ENCODE measurements at places on chromosomes 2 and 18.

- no peak for DNase-seq
- H3K4me1 ChIP-seq, result no peaks in the 10 kb centered on the region
- no peak overlapping the region for H3K4me3 ChIP-seq
Measured at GRCh38 chr2:151498178-151498577, 88.5 kb downstream of the RIF1 start.

GRCh38 chr18:21293479-21293878 lies 51.4 kb downstream of the GREB1L start:
- no peaks in the 10 kb centered on the region for H3K27me3 ChIP-seq
- no peak for DNase-seq
- H3K36me3 ChIP-seq, result no peaks in the 10 kb centered on the region
- H3K4me1 ChIP-seq, result peaks cover 29% of the 10 kb centered on the region
- H3K4me3 ChIP-seq, result no peak overlapping the region

DNA sequence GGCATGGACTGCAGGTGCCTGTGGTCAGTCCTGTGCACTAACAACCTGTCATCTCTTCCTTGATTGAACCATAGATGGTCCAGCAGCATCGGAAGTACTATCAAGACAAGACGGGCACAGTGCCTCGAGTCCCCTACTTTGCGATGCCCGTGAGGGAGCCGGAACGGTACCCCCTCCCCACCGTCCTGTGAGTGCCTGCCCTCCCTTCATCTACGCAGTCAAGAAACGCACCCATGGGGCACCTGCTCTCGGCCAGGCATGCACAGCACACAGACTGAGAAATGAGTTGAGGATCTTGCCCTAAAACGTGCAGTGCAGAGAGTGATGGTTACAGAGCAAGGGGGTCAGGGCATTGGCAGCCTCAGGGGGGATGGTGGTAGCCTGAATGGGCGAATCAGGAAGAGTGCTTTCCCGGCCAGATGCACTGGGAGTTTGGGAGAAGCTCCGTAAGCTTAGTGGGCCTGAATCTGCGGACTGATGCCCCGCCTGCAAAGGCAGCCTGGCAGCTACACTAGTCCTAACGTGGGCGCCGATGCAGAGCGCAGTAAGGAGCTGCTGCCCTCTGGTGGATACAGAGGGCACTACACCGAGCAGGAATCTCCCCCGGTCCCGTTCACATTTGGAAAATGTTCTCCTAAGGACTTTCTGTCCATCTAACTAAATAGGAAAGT lies 63.6 kb downstream of the CIB4 start:
- no peaks in the 10 kb centered on the region for H3K27me3 ChIP-seq
- no peak overlapping the region for H3K27ac ChIP-seq
- peaks cover 9% of the 10 kb centered on the region for H3K4me1 ChIP-seq
- H3K36me3 ChIP-seq, result no peaks in the 10 kb centered on the region

GRCh38 chr2:203718087-203718486 lies 11.6 kb downstream of the CD28 start:
- no peaks in the 10 kb centered on the region for H3K27me3 ChIP-seq
- no peak overlapping the region for H3K27ac ChIP-seq
- no peak overlapping the region for H3K4me3 ChIP-seq
- no peaks in the 10 kb centered on the region for H3K36me3 ChIP-seq
- peaks cover 32% of the 10 kb centered on the region for H3K4me1 ChIP-seq
- no peak for DNase-seq

DNA sequence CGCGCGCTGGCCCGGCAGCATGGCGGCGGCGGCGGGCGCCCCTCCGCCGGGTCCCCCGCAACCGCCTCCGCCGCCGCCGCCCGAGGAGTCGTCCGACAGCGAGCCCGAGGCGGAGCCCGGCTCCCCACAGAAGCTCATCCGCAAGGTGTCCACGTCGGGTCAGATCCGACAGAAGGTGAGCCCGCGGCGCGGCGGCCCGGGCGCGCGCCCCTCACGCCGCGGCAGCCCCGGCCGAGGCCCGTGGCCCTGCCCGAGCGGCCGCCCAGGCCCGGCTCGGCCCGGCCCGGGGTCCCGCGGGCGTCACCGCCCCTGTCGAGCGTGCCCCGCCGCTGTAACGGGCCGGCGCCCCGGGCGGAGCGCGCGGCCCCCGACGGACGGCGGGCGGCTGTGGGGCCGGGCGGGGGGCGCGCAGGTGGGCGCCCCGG lies 218 bp downstream of the DGKD start:
- no peaks in the 10 kb centered on the region for H3K36me3 ChIP-seq
- H3K4me3 ChIP-seq, result peak overlapping the region; percentile 83
- H3K27ac ChIP-seq, result no peak overlapping the region
- H3K27me3 ChIP-seq, result no peaks in the 10 kb centered on the region
- DNase-seq, result no peak

GRCh38 chr2:198408171-198408570 lies 603.8 kb downstream of the PLCL1 start:
- H3K27ac ChIP-seq, result no peak overlapping the region
- no peak overlapping the region for H3K4me3 ChIP-seq
- H3K27me3 ChIP-seq, result no peaks in the 10 kb centered on the region

GRCh38 chr2:139720056-139720455 lies 939.9 kb upstream of the NXPH2 start:
- H3K4me3 ChIP-seq, result no peak overlapping the region
- H3K27ac ChIP-seq, result no peak overlapping the region
- H3K4me1 ChIP-seq, result no peaks in the 10 kb centered on the region
- H3K36me3 ChIP-seq, result no peaks in the 10 kb centered on the region
- no peak for DNase-seq
- H3K27me3 ChIP-seq, result no peaks in the 10 kb centered on the region

DNA sequence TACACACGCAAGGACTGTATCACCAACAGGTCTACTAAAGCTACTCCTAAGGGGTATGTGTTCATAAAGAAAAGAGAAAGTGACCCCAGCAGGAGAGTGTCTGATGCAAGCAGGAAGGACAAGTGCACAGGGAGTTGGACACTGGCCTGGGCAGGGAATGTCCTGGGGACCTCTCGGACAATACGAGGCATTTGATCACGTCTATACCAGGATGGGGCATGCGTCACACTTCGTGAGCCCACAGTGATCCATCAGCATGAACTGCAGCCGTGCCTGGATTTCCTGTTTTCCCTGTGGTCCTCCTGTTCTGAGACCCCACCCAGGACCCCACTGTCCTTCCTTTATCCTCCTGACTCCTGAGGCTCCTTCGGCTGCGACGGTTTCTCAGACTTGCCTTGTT lies 113.9 kb downstream of the HDAC4 start:
- no peak overlapping the region for H3K4me3 ChIP-seq
- DNase-seq, result no peak

DNA sequence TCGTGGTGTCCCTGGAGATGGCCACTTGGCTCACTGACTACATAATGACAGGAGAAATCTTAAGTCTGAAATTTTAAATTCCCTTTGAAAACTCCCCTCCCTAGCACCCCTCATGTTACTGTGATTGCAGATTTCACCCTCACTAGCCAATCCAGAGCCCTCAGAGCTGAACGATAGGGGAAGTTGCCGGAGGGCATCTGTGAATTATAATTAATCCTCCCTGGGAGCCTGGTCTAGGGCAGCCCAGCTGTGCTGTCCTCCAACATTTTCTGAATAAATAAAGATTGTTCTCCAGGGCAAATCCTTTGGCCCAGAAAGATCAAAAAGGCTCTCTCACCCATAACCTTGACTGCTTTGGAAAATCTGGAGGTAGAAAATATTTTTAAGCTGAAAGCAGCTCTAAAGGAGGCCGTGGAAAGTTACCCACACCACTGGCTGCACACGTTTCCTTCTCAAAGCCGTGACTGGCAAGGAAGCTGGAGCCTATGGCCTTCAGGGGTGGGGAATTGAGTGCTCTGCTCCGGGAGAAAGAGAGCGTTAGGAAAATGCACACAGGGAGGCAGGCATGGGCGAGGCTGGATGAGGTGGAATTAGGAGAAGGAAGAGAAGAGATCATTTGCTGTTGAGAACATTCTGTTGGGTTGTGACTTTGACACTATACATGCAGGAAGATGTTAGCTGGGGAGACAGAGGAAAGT lies 68.9 kb upstream of the CNGA3 start:
- no peaks in the 10 kb centered on the region for H3K36me3 ChIP-seq
- no peaks in the 10 kb centered on the region for H3K27me3 ChIP-seq
- peaks cover 15% of the 10 kb centered on the region for H3K4me1 ChIP-seq
- no peak overlapping the region for H3K27ac ChIP-seq
- H3K4me3 ChIP-seq, result no peak overlapping the region

- H3K4me3 ChIP-seq, result no peak overlapping the region
- H3K36me3 ChIP-seq, result no peaks in the 10 kb centered on the region
- no peak overlapping the region for H3K27ac ChIP-seq
- DNase-seq, result no peak
- H3K27me3 ChIP-seq, result no peaks in the 10 kb centered on the region
- no peaks in the 10 kb centered on the region for H3K4me1 ChIP-seq
Measured at GRCh38 chr2:157857881-157858280, 18.2 kb downstream of the ACVR1 start.

DNA sequence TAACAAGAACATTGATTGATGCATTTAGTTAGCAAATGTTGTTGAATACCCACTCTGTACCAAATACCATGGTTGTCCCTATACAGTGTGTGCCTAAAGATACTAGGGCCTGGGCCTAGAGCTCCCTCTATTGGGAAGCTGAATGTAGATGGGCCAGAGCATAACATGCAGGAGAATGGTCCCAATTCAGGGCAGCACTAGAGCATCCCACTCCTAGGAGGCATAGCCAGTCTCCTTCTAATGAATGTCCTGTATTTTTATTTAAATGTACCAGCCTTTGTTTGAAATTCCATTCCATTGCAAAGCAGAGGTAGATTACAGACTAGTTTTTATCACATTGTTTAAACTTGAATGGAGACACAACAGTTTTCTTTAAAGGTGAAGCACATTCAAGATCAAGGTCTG lies 90.6 kb downstream of the FEZ2 start:
- peaks cover 33% of the 10 kb centered on the region for H3K4me1 ChIP-seq
- H3K27me3 ChIP-seq, result no peaks in the 10 kb centered on the region
- DNase-seq, result peak; percentile 79

GRCh38 chr2:26968001-26968400 lies 2.4 kb upstream of the MAPRE3 start:
- H3K4me1 ChIP-seq, result 0 out of 2 replicates have a peak, but pooled peaks cover 11% of the 10 kb centered on the region
- no peak for DNase-seq
- H3K36me3 ChIP-seq, result no peaks in the 10 kb centered on the region

DNA sequence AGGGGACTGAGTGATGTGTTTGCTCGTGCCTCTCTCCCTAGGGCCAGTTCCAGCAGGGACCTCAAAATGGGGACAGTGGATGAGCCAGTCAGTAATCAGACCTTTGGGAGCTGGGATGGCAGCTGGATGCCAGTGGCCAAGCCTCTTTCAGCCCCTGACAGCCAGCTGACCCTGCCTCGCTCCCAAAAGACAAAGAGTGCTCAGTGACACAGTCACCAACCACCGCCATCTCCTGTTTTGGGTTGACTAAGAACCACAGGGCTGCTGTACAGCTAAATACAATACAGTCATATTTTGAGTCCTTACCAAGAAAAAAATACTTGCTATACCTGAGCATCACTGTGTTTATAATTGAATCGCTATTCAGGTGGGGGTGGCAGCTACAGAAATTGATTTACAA lies 75.7 kb downstream of the POU3F3 start:
- H3K36me3 ChIP-seq, result no peaks in the 10 kb centered on the region
- no peak overlapping the region for H3K27ac ChIP-seq
- DNase-seq, result no peak
- H3K27me3 ChIP-seq, result no peaks in the 10 kb centered on the region

DNA sequence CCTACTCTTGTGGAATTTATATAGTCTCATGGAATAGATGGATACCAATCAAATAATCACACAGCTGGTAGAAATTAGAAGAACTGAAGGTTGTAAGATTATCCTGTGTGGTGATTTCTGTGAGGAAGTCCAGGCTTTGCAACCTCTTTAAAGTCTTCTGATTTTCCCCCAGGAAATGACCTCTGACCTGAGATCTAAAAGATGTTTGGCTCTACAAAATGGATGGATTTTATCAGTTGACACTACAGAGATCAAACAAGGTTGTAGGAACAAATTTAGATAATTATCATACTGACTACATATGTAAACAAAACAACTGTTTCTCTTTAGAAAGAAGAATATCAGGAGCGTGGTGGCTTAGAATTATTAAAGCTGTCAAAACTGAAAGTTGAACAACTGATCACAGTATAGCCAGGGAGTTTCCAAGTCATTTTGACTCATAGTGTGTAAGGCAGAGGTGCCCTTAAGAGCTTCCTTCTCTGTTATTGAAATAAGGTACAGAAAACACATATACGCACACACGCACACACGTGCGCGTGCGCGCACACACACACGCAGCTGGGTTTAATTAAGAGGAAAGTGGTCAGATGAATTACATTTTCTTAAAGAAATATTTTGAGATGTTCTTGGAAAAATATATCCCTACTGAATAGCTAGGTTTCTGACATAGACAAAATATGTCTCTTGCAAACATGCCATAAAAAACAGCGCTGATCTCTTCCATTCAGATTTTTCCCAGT lies 35.5 kb upstream of the PELI1 start:
- no peak overlapping the region for H3K27ac ChIP-seq
- no peaks in the 10 kb centered on the region for H3K27me3 ChIP-seq
- no peak overlapping the region for H3K4me3 ChIP-seq
- no peaks in the 10 kb centered on the region for H3K36me3 ChIP-seq
- DNase-seq, result no peak

DNA sequence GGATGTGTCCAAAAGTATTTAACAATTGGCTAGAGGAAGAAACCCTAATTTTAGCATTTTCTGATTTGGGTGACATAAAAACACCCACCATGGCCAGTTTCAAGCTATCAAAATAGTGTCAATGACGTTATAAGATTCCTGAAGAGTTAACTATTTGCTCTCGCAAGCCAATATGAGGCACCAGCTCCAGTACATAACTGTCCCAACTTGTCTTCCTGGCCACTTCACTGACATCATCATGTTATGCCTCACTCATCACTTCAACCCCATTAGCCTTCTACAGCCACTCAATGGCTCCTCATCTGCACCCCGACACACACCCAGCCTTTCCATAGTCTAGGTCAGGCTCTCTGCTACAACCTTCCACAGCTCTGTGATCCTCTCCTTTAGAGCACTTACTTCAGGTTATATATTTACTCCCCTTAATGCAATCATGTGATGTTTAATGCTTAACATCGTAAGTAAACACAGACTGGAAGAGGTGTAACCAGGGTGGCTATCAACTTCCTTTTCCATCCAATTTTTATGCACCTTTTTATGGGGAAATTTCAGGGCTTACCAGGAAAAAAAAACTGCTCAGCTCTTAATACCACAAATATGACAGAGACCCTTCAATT lies 158.7 kb downstream of the VWC2L start:
- H3K27me3 ChIP-seq, result no peaks in the 10 kb centered on the region
- H3K36me3 ChIP-seq, result no peaks in the 10 kb centered on the region
- no peak overlapping the region for H3K27ac ChIP-seq

- no peak overlapping the region for H3K4me3 ChIP-seq
- no peaks in the 10 kb centered on the region for H3K4me1 ChIP-seq
- H3K27ac ChIP-seq, result no peak overlapping the region
- DNase-seq, result no peak
Measured at GRCh38 chr2:26217720-26218119, 26.7 kb downstream of the HADHA start.
